ENCODE measurements at places on chromosomes 13 and 19.
A peak's percentile ranks its signal among the peaks of the same experiment; 100 is the strongest.

GRCh38 chr13:23644126-23644419 lies 73.9 kb downstream of the TNFRSF19 start:
- no peak for DNase-seq

DNA sequence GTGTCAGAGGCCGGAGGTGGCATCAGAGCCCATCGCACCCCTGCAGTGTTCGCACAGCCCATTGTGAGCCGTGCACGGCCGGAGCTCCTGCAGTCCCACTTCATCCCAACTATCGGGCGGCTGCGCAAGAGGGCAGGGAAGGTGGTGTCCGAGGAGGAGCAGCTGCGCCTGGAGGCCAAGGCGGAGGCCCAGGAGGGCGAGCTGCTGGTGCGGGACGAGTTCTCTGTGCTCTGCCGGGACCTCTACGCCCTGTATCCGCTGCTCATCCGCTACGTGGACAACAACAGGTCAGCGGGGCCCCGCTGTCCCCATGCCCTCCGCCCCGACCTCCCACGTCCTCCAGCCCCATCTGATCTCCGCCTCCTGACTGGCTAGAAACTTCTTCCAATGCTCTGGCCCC lies 85.7 kb downstream of the RYR1 start:
- no peak for DNase-seq

DNA sequence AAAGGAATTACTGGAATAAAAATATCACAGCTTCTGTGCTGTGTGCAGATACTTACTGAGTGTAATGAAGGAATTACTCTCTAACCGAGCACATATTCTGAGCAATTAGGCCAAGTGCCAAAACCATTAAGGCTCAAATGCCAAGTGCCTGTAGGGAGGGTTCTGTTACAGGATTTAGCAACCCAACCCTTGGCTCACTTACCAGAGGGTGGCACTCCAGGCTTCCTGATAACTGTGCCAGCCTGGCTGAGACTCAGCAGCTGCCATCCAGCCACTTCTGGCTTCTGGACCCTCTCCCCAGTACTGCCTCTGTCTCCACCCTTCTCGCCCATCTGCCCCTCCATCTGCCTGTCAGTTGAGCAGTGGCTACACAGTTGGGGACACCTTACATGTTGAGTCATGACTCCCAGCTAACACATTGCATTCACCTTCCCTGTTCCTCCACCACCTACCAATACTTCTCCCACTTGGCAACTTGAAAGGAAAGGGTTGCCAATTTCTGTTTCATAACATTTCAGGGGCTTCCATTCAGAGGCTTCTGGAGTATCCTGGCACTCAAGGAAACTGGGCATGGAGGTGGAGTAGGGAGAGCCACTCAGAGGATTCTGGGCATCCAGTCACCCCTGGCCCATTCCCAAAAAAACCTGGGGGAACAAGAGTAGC lies 110.5 kb downstream of the COG6 start:
- DNase-seq, result no peak

GRCh38 chr13:18954254-18954653 lies 227.4 kb downstream of the TUBA3C start:
- DNase-seq, result no peak

GRCh38 chr13:97953376-97953970 lies at the start of gene IPO5:
TSS of gene IPO5 (plus strand) at chr13:97953675. CDS start at chr13:97976697, 23,022 bp downstream.
- no peak for DNase-seq

GRCh38 chr13:31310786-31311185 lies 111.0 kb downstream of the B3GLCT start:
- DNase-seq, result no peak

DNA sequence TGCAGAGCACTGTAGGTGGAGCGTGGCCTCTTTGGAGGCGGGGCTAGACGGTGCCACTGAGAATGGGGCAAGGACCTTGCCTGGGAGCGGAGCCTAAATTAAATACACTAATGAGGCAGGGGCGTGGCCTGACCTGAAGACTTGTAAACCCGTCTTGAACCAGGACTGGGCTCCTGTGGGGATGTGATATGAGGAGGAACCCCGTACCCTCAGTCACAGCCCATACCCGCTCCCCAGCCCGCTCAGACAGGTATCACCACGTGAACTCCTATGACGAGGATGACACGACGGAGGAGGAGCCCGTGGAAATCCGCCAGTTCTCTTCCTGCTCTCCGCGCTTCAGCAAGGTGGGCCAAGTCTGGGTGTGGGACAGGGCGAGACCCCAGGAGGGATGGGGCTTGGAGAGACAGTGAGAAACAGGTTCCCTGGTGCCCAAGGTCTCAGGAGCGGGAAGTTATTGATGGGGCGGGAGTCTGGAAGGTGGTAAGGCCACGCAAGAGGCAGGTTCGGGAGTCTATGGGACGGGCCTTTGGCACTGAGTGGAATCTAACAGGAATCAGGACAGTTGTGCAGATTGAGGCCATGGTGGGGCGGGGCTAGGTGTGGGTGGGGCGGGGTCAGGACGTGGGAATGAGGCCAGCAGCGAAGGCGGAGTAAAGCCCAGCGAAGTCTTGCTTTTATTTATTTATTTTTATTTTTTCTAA lies 14.7 kb downstream of the DNASE2 start:
- no peak for DNase-seq

DNA sequence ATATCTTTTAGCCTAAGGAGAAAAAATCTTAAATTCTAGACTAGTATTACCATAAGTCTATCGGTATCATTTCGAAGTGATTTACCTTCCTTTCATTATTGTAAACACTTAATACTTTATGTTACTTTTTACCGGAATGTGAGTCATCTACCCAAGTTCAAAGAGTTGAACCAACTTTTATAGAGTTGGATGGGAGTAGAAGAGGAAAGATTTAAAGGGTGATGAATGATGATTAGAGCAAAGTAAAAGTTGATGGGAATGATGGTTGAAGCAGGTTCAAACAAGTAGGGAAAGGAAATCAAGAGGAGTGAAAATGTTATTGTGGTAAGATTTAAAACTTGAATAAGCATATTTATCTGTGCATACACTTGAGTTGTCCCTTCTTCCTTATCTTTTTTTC lies 11.3 kb upstream of the LPAR6 start:
- DNase-seq, result no peak

DNA sequence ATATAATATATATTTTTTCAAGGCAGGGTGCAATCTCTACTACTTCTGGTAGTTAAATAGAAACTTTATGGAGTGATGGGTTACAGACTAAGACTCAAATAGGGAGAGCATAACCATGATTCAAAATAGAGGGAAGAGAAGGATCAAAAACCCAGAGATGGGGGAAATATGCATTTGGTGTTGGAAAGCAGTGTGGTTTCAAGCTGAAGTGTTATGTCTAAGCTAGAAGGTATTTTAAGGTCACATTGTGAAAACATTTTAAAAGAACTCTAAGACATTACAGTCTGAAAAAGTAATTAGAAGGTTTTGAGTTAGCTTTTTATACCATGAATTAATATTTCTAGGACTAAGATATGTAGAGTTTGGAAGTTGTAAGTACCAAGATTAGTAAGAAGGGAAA lies 2741.4 kb downstream of the PCDH9 start:
- no peak for DNase-seq

GRCh38 chr13:95505265-95505664 lies 47.3 kb upstream of the CLDN10 start:
- DNase-seq, result no peak

- DNase-seq, result no peak
These were observed 1.1 kb upstream of the MVB12A start for GRCh38 chr19:17418710-17419109.

GRCh38 chr13:102461302-102461701 lies 59.5 kb upstream of the FGF14 start:
- no peak for DNase-seq

- DNase-seq, result no peak
These were observed 99.9 kb downstream of the TEX29 start for GRCh38 chr13:111420113-111420876.

DNA sequence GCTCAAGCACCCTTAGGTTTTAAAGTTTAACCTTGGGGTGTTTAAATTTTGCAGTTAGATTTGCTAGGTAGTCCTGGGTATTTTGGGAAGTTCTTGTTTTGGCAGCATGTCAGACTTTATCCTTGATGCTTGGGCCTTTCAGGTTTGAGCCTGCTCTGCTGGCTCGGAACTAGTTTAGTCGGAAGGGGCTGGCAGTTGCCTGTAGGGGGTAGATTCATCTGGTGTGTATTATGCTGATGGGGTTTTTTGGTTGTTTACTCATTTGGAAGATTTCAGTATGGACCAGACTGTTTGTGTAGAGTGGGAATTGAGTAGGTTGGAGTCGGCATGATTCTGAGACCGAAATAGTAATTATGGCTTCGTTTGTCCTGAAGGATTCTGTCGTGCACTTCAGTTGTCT lies 15.1 kb downstream of the ILF3 start:
- DNase-seq, result no peak

- no peak for DNase-seq
These were observed 64.3 kb downstream of the ZNF66 start for GRCh38 chr19:20840371-20840770.

GRCh38 chr13:98664924-98665637 lies 87.4 kb downstream of the SLC15A1 start:
- no peak for DNase-seq

GRCh38 chr19:21593934-21594820 lies 88.8 kb downstream of the ZNF429 start:
- no peak for DNase-seq

DNA sequence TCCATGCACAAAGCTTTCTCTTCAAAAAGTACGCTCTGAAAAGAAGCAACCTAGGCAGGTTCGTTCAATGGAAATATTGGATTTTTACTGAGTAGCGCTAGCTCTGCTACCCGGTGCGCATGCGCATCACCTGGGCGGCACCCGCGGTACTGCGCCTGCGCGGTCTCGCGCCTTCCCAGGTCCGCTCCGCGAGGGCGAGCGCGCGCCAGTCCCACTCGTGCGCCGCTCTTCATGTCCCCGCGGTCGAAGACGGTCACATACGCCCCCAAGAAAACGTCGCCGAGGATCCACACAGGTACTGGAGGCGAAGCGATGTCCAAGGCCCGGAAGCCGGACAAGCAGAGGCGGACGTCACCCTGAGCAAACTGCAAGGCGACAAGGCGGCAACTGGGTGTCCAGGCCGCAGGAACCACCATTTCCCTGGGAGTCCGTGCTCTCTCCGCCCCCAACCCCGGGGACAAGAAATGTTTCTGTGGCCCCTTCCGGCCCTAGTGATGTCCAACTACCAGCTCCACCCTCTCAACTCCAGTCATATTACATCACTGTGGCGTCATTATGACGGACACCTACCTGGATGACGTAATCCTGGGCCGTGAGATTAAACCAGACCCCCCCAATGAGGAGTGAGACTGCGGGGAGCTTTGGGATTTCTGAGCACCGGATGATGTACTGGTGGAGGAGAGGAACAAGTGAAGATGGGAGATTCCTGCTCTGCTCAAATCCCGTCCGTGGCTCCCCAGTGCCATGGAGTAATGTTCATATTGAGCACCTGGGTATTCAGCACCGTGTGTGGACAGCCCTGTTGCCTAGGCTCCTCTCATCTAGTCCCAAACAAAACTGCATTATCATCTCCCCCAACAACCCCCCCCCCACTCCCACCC lies 4.8 kb upstream of the KCNC3 start:
- DNase-seq, result peak; percentile 79

DNA sequence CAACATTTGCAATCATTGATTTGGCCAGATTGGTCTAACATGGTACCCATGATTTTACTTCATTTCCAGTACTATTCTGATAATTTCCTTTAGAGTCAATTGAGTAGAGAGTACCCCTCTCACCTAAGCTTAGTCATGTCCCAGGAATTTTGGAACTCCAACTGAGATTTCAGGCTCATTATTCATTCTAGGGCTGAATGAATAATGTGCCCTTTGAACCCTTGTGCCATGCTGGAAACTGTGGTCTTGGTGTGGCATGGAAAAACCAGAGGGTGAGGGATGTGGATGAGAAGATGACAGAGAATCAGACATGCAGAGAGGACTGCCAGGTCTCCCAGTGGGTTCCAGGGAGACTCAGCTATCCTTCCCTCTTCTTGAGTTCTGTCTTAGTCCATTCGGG lies 30.2 kb downstream of the ITM2B start:
- no peak for DNase-seq

- DNase-seq, result no peak
These were observed 9.6 kb downstream of the MLLT1 start for GRCh38 chr19:6270076-6270745.

DNA sequence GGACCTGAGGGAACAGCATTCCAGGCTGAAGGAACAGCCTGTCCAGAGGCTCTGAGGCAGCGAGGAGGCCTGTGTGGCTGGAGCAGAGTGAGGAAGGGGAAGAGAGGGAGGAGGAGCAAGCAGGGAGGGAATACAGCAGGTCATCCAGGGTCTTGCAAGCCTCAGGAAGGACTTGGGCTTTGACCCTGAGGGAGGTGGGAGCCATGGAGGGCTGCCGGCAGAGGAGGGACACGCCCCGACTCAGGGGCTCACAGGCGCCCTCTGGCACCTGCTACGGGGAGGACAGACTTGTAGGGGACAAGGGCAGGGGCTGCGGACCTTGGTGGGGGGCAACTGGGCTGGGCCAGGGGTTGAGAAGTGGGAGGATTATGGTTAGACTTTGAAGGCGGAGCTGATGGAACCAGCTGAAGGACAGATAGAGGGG lies 4.7 kb downstream of the TINCR start:
- DNase-seq, result no peak

DNA sequence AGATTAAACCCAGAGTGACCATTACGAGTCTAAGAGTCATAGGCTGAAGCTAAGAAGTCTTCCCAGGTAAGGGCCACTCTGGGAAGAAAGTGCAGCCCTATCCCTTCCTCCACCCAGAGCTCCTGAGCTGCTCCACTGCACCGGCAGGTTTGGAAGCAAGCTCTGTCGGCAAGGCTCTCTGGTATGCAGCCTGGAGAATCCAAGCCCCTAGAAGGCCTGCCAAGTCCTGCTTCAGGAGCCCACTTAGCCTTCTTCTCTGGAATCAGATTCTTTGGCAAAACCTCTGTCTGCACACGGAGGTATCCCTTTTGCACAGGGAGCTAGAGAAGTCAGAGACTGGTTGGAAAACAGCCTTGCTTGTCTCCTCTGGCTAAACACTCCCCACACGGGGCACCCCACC lies 58.5 kb downstream of the CEBPG start:
- DNase-seq, result no peak

DNA sequence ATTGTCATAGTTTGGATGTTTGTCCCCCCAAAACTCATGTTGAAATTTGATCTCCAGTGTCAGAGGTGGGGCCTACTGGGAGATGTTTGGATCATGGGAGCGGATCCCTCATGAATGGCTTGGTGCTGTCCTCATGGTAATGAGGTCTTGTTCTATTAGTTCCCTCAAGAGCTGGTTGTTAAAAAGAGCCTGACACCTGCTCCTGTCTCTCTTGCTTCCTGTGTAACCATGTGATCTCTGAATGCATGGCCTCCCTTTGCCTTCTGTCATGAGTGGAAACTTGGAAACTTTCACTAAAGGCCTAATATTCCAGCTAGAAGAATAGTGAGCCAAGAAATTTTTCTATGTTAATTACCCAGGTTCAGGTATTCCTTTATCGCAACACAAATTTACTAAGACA lies 311.4 kb upstream of the ATXN8OS start:
- DNase-seq, result no peak

- DNase-seq, result no peak
These were observed 1.6 kb downstream of the GRIK5 start for GRCh38 chr19:42068361-42068755.

DNA sequence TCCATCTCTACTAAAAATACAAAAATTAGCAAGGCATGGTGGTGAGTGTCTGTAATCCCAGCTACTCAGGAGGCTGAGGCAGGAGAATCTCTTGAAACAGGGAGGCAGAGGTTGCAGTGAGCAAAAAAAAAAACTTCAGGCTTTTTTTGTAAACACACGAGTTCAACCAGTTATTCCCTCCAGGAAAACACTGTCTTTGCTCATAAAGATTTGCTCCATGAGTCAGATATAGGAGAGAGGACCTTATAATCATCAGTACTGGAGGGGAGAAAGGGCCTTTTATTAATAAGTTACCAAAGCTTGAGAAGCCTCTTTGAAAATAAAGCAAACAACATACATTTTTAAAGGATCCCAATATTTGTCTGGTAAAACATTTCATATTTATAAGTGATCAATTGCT lies 110.7 kb downstream of the EFNB2 start:
- DNase-seq, result no peak
